ENCODE measurements at places on chromosomes 16 and 17. TPM values are rescaled to one million over a fixed set of nuclear protein-coding genes. Genes with fewer than 3 reads are reported as not detected.
A peak's percentile ranks its signal among the peaks of the same experiment; 100 is the strongest.

DNA sequence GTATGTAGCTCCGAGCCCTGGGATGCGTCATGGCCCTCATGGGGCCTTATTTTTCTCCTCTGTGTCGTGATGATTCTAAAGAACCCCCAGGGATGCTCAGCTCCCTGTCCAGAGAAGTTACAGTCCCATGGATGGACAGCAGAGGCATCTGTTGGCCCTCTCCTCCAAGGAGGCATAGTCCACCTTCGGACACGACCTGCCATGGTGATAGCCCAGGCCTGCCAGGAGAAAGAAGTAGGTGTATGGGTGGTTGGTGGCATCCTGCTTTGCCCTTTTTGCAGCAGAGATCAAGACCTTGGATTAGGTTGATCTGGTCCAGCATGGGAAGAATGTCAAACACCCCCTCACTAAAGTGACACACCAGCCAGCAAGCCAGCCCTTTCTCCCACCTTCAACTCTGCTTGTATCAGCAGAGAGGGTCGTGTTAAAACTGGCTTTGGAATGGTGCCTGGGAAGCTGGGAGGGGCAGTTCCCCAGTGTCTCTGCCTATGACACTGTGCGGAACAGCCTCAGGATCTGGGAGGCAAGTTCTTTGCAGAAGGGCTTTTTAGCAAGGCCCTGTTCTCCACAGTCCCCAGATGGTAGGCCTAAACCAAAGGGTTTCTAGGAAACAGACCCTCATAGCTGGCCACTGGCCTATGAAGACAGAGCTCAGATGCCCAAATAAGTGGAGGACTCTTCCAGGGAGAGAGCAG is 259.9 kb upstream of the RPL38 start:
- no peak for DNase-seq

SYNGR3 gene
- 3.4 TPM for total RNA-seq

GRCh38 chr16:12079412-12079965 is 103.0 kb downstream of the SNX29 start:
- DNase-seq, result no peak

DNA sequence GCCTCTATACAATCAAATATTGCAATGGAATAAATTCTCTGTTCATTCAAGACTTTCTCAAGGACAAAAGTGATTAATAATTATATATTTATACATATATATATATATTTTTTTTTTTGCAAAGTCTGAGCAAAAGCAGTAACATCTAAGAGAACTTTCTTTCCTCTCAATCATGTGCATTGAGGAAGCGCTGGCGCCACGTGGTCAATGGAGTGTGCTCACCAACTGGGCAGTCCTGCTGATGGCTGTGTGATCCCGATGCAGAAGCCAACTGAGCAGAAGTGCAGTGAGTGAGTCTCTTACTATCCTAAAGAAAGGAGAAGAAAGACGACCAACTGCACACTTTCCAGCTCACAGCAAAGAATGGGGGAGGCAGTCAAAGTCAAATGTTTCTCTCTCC is 37.2 kb upstream of the ULK2 start:
- no peak for DNase-seq

PLA2G10 gene
- total RNA-seq, result not detected

DNA sequence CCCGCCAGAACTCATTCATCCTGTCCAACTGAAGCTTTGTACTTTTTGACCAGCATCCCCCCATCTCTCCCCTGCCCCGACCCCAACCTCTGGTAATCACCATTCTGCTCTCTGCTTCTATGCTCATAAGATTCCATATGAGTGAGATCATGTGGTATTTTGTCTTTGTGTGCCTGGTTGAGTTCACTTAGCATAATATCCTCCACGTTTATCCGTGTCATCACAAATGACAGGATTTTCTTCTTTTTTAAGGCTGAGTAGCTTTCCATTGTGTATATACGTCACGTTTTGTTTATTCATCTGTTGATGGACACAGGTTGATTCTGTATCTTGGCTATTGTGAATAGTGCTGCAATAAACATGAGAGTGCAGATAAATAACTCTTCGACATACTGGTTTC is 278.9 kb downstream of the SNX29 start:
- DNase-seq, result no peak

CDR2L gene
- total RNA-seq, result 1.5 TPM

GRCh38 chr17:29855686-29856085 is 74.3 kb downstream of the SSH2 start:
- no peak for DNase-seq

COG4 gene
- total RNA-seq, result 50.7 TPM

KRT31 gene
- not detected for total RNA-seq

- peak; percentile 52 for DNase-seq
Observed at GRCh38 chr16:4032768-4033167, 83.5 kb downstream of the ADCY9 start.

- no peak for DNase-seq
Observed at GRCh38 chr17:50154604-50155003, 4.1 kb upstream of the PPP1R9B start.

- DNase-seq, result peak; percentile 35
Observed at GRCh38 chr16:53094013-53094630, 39.3 kb downstream of the CHD9 start.

- peak; percentile 37 for DNase-seq
Observed at GRCh38 chr17:82927661-82928601, 88.1 kb upstream of the ZNF750 start.

DNA sequence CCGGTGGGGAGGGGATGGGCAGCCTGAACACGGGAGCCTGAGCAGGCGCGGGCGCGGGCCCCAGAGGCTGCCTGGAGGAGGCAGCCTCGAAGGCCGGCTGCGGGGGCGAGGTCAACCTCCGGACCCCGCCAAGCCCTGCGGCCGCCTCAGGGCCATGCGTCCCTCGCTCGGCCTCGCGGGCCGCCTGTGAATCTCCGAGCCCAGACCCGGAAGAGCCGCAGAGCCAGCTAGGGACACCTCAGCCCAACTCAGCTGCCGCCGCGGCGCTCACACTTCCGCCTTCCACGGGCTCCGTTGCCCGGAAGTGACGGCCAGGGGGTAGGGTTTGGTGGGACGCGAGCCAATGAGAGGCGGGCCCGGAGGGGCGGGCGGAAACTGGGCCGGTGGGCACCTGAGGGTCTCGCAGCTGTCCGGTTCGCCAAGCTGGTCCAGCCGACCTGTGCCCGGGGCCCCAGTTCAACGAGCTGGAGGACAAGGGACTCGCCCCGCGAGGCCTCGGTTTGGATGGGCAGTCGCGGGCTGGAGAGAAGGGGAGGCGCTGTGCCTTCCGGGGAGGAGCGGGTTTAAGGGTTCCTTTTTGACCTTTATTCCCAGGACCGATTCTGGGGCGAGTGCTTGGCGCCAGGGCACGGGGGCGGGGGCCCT is at the start of gene SLC38A10:
Gene SLC38A10 (minus strand): TSS at position 277 of the 645 bp plus-strand sequence. CDS start 386 bp downstream, outside the sequence.
- peak; percentile 86 for DNase-seq

- DNase-seq, result no peak
Observed at GRCh38 chr17:11240041-11240840, 772 bp upstream of the SHISA6 start.

GRCh38 chr16:22727285-22728166 is 86.4 kb upstream of the HS3ST2 start:
- no peak for DNase-seq
